ENCODE measurements at places on chromosomes 4 and X. TPM values are rescaled to one million over a fixed set of nuclear protein-coding genes. Genes with fewer than 3 reads are reported as not detected.

The S100G gene
- total RNA-seq, result not detected

The NUP62CL gene
- not detected for total RNA-seq

The KLF8 gene
- total RNA-seq, result 20.5 TPM

The ZNF711 gene
- 3.2 TPM for total RNA-seq

The ADH7 gene
- not detected for total RNA-seq

The ZC4H2 gene
- total RNA-seq, result 10.0 TPM

The EGFL6 gene
- total RNA-seq, result 0.19 TPM

The GYPE gene
- total RNA-seq, result 1.5 TPM

The TKTL2 gene
- total RNA-seq, result 0.14 TPM

The SLC10A6 gene
- total RNA-seq, result 3.6 TPM

The NPY2R gene
- not detected for total RNA-seq

The AWAT2 gene
- total RNA-seq, result not detected

The SPINK2 gene
- total RNA-seq, result not detected

The IQCM gene
- total RNA-seq, result not detected

The FAM47A gene
- total RNA-seq, result not detected

The LGI2 gene
- 26.9 TPM for total RNA-seq

The DCAF4L1 gene
- 0.28 TPM for total RNA-seq

- DNase-seq, result no peak
Measured at GRCh38 chr4:69490271-69490670, 5.4 kb downstream of the UGT2B4 start.

- DNase-seq, result no peak
Measured at GRCh38 chr4:134552063-134552462, 350.5 kb upstream of the PABPC4L start.

DNA sequence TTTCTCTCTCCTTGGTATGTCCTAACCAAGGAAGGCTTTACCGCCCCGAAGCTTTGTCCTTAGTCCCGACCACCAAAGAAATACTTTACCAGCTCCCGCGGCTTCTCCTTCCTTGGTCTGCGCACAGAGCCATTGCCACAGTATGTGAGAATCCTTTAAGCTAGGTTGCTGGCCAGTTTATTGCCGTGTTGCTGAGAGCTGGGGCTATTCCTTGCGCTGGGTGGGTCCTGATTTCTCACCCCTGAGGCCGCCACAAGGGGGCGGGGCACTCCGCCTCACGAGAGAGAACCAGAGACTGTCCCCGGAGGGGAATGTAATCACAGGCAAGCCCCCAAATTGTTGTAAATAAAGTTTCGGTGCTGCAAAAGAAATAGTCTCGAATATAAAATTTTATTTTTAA lies 331.0 kb upstream of the PCDH10 start:
- DNase-seq, result no peak

DNA sequence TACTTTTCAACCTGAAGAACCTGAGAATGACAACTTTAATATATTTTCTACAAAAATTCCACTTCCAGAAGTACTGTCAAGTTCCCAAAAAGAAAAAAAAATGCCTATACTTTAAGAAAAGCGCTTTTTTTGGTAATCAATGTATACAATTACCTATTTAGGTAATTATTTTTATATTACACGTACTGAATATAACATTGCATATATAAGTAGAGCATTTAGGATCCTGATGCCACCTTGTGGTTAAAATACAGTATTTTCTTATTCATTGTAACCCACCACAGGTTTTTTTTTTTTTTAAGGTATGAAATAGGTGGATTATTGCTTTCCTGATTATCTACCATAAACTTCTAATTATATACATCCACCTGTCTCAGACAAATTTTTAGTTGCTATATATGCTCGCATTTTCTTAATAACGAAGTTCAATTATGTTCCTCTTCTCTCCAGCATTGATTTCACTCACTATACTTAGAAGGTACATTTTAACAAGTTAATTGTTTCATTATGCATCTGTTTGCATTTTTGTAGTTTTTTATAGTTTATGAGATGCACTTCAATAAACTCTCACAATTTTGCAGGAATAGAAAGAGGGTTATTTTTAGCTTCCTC lies 5.2 kb downstream of the MAP9 start:
- no peak for DNase-seq

DNA sequence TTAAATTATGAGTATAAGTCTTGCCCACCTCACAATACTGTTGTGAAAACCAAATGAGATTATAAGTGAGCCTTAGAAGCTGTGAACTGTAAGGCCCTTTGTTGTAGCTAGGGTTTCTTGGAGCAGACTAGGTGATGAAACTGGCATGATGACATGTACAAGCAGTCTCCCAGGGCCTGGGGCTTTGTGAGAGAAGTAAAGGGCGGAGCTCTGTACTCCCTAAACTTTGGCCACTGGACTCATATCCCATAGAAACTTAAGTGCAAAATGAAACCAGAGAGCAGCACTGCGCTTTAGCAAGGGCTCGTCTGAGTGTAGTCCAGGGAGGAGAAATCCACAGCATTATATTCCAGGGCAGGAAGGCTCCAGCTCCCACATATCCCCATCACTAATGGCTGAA lies 385.6 kb upstream of the FGF16 start:
- no peak for DNase-seq

DNA sequence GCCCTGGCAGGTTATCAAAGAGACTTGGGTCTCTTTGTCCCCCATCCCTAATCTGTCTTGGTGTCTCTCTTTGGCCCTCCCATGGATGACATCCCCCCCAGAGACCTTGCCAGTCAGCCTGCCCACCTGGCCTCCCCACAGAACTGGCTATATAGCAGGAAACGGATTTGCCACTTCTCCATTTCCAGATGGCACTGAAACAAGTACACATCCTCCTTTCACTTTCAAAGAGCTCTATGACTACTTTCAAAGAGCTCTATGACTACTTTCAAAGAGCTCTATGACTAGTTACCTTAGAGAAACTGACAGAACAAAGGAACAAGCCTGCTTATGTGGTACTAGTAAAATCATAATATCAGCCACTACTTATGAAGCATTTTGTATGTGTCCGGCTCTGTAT lies 175.3 kb downstream of the MAML3 start:
- DNase-seq, result no peak

- DNase-seq, result no peak
Measured at GRCh38 chr4:94462572-94462971, 10.8 kb downstream of the PDLIM5 start.

DNA sequence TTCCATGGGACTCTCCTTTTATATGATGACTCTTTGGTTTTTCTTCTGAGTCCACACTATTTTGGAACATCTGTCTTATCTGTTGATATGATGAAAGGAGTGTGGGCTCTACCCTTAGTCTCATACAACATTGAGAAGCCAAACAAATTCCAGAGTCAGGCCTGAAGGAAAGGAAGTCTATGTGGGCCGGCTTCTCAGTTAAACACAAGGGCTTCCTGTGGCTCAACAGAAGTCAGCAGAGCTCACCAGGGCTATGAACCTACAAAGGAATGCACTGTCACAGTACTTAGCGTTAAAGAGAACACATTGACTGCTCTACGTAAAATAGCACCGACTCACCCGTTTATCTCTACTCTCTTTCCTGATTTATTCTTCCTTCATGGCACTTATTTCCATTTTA lies 641.0 kb upstream of the FRG1 start:
- DNase-seq, result no peak

- no peak for DNase-seq
Measured at GRCh38 chrX:119382606-119383005, 16.5 kb upstream of the SLC25A43 start.

- DNase-seq, result no peak
Measured at GRCh38 chr4:163757219-163757618, 262.7 kb downstream of the TMA16 start.

GRCh38 chrX:80537096-80537495 lies 116.8 kb downstream of the TENT5D start:
- no peak for DNase-seq

GRCh38 chr4:119728692-119729593 lies 100.3 kb upstream of the PDE5A start:
- DNase-seq, result no peak

DNA sequence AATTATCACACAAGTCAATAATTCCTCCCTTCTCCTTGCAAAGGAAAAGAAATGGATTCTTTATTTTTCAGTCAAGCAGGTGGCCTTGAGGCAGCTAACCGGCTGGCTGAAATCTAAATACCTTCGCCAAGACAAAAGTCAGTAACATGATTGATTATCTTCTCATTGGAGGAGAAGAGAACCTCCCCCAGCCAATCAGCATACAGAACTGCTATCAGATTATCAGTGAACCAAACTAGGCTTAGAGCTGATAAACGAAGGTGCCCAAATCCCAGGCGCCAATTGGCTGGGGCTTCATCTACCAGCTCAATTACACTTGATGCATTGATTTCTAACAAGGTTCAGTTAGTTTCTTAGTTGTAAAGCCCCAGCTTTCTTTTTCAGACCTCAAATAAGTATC lies 152.4 kb upstream of the NOCT start:
- DNase-seq, result no peak

- no peak for DNase-seq
Measured at GRCh38 chr4:108054025-108054638, 64.4 kb downstream of the HADH start.

DNA sequence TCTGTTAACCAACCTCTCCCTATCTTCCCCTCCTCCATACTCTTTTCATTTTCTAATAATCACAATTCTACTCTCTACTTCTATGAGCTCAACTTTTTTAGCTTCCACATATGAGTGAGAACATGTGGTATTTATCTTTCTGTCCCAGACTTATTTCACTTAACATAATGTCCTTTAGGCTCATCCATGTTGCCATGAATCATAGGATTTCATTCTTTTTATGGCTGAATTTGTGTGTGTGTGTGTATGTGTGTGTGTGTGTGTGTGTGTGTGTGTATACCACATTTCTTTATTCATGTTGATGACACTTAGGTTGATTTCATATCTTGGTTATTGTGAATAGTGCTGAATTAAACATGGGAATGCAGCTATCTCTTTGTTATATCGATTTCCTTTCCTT lies 37.4 kb downstream of the RUFY3 start:
- DNase-seq, result no peak

GRCh38 chrX:136261321-136261720 lies 10.1 kb upstream of the MAP7D3 start:
- DNase-seq, result no peak

GRCh38 chrX:72052415-72053090 lies 79.2 kb downstream of the RTL5 start:
- DNase-seq, result no peak

- DNase-seq, result no peak
Measured at GRCh38 chr4:119543187-119543586, 85.4 kb downstream of the PDE5A start.

- DNase-seq, result no peak
Measured at GRCh38 chr4:87916626-87917025, 58.9 kb upstream of the SPP1 start.

GRCh38 chrX:109270580-109271484 lies 211.1 kb downstream of the GUCY2F start:
- no peak for DNase-seq

GRCh38 chrX:140933016-140933415 lies 69.4 kb upstream of the SPANXB1 start:
- DNase-seq, result no peak

GRCh38 chrX:70255452-70255851 lies 4.6 kb downstream of the P2RY4 start:
- no peak for DNase-seq

DNA sequence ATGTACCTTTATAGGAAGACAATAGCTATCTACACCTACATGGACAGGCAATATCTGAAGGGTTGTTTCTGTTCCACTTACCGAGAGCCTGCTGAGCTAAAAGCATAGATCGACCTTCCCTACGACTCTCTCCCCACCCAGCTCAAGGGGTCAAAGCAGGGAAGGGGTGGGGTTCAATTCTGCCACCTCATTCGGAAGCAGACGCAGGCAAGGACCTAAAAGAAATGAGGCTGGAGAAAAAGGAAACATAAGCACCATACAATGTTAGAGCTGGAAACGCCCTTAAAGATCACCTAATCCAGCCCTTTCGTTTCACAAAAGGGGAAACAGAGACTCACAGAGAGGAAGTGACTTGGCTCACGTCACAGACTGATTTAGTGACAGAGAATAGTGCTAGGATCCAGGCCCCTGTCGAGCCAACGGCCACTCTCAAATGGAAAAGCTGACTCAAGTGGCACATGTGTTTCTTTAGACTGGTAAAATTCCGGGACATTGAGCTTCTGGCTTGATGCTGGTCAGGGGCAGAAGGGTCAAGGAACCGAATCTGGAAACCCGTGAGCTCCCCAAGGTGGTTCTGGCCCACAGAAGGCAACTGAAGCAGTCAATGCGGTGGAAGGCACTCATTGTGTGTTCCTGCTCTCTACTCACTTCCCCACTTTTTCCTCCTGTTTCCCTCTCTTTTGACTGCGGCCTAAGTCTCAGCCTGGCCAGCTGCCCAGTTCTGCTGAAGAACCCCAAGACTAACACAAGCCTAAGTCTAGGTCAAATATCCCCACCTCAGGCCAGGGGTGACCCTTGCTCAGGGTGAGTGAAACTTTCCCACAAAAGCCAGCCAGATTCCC lies 7.5 kb downstream of the SEPTIN6 start:
- DNase-seq, result no peak

- DNase-seq, result no peak
Measured at GRCh38 chrX:148691456-148691855, 191.0 kb downstream of the AFF2 start.

GRCh38 chrX:139924696-139925095 lies 8.2 kb downstream of the ATP11C start:
- DNase-seq, result no peak

GRCh38 chr4:2598511-2599303 lies 62.3 kb downstream of the FAM193A start:
- DNase-seq, result no peak

- no peak for DNase-seq
Measured at GRCh38 chr4:131534944-131535645, 1614.0 kb upstream of the PCDH10 start.

- DNase-seq, result no peak
Measured at GRCh38 chr4:188132232-188132631, 7.0 kb upstream of the TRIML1 start.

- no peak for DNase-seq
Measured at GRCh38 chrX:130696542-130696941, 206.5 kb downstream of the ENOX2 start.

DNA sequence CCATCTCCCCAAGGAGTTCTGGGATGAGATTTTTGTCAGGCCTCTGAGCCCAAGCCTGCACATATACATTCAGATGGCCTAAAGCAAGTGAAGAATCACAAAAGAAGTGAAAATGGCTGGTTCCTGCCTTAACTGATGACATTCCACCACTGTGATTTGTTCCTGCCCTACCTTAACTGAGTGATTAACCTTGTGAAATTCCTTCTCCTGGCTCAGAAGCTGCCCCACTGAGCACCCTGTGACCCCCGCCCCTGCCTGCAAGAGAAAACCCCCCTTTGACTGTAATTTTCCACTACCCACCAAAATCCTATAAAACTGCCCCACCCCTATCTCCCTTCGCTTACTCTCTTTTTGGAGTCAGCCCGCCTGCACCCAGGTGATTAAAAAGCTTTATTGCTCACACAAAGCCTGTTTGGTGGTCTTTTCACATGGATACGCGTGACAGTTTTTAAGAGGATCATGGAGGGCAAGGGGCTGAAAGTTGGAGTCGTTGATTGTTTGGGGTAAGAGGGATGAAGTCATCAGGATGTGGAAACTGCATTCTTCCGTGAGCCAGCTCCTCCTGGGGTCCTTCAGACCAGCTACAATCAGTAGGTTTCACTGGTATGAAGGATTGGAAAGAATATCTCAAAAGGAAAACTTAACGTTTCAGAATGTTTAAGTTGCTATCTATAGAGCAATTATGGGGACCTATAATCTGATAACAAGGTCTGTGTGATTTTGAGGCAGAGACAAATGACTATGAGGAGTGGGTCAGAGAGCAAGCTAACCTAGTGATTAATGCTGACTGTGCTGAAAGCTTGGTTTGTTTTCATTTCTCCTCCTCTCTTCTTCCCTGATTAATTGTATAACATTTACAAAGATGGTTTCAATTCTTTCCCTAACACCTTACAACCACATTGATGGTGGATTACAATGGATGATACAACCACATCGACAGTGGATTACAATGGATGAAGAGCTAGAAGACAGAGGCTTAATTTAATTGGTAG lies 28.6 kb upstream of the MAGEA11 start:
- DNase-seq, result no peak

Data from posterior vena cava (tissue), 2 donors.